ENCODE measurements at places on chromosomes 7 and 10.

- no peak for DNase-seq
These were observed 110.1 kb downstream of the ARID5B start for GRCh38 chr10:62011558-62011957.

DNA sequence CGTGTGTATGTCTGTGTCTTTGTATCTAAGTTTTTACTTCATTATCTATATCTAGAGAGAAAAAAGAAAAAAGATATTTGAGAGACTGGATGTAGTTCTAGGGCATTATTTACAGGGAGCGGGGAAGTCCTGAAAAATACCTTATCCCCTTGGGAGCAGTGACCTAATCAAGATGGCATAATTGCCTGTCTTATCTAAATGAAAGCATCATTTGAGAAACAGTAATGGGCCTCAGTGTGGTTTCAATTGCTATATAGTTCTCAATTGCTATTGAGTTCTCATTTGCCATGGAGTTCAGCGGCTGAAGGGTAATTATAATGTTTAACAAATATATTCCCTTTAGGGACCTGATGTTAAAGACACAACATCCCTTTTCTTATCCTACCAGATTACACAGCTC is 216.5 kb downstream of the PLXNA4 start:
- no peak for DNase-seq

- DNase-seq = no peak
These were observed 16.1 kb upstream of the RAB11FIP2 start for GRCh38 chr10:118062798-118063238.

DNA sequence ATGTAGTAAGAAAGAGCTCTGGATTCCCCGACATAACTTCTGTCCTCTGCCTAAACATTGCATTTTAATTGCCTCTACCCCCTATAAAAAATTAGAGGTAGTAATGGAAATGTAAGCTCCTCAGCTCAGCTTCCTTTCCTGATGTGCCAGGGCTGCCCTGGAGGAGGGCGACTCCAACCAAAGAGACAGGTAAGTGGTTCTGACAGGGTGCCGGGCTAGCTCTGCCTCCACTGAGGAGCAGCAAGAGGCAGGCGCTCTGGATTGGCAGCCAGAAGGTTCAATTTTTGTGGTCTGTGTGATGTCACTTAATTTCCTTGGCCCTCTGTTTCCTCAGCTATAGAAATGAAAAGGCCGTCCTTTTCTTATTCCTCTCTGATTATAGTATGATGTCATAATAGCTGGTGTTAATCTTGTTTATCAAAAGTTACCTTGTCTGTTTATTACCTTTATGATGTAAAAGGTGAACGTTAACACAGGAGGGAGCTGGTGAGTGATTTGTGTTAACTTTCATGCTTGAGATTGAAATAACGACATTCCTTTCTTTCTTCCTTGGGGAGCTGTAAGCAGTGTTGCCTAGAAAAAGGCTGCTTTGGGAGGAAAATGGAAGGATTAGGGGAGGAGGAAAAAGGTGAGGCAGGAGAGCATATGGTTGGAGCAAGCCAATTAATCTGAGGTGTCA is 51.8 kb downstream of the ANLN start:
- no peak for DNase-seq

- peak; percentile 60 for DNase-seq
These were observed 1.9 kb downstream of the TTYH3 start for GRCh38 chr7:2633538-2634266.

DNA sequence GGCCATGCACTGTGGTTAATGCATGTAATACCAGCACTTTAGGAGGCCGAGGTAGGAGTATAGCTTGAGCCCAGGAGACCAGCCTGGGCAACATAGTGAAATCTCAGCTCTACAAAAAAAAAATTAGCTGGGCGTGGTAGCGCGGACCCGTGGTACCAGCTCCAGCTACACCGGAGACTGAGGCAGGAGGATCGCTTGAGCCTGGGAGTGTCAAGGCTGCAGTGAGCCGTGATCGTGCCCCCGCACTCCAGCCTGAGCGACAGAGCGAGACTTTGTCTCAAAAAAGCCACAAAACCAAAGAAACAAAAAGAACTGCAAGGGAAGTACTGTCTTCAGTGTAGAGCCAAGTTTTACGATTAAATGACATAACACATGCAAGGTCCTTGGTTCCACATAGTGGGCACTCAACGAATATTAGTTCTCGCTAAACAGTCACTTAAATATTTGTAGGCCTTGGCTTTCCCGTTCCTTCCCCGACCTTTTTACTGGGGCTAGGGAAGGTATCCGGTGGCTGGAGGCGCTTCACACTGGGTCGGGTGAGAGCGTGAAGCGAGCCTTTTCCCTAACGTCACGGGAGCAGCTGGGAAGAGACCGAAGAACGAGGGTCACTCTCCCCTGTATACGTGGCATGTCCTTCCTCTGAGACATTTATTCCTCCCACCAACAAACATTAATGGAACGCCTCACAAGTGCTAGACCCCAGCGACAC is 993 bp upstream of the SND1 start:
- peak; percentile 21 for DNase-seq

DNA sequence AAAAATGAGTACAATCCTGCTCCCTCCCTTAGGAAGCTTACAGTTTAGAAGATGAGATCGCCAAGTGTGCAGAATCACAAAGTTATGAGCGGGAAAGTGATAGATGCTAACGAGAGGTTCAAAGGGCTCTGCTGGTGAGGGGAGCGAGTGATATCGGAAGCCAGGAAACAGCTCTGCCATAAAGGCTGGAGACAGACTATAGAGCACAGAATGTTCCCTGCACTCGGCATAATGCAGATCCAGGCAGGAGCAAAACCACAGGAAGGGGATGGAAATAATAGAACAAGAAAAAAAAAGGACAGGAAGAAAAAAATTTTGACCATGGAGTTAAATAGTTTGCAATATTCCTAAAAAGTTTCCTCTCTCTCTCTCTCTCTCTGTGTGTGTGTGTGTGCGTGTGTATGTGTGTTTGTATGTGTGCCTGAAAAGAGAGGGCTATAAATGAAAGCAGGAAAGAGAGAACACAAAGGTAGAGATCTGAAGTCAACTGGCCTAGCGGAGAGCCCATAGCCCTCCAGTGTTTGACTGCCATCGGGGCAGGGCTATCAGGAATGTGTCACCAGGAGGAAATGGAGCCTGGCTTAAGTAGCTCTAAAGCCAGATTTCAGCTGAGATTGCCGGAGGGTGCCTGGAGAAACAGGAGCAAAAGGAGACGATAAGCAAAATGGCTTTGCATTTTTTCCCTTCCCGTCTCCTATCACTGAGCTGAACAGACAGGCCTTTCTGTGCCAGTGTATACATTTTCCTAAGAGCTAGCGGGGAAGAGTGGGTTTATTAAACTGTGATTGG is 175.8 kb upstream of the LYZL1 start:
- DNase-seq = no peak

- peak; percentile 44 for DNase-seq
These were observed 48.3 kb upstream of the FAM171A1 start for GRCh38 chr10:15419279-15419874.

GRCh38 chr7:148701414-148701813 is 2.7 kb downstream of the CUL1 start:
- DNase-seq = no peak

GRCh38 chr7:124101173-124101768 is 68.4 kb upstream of the TMEM229A start:
- DNase-seq = peak; percentile 5

DNA sequence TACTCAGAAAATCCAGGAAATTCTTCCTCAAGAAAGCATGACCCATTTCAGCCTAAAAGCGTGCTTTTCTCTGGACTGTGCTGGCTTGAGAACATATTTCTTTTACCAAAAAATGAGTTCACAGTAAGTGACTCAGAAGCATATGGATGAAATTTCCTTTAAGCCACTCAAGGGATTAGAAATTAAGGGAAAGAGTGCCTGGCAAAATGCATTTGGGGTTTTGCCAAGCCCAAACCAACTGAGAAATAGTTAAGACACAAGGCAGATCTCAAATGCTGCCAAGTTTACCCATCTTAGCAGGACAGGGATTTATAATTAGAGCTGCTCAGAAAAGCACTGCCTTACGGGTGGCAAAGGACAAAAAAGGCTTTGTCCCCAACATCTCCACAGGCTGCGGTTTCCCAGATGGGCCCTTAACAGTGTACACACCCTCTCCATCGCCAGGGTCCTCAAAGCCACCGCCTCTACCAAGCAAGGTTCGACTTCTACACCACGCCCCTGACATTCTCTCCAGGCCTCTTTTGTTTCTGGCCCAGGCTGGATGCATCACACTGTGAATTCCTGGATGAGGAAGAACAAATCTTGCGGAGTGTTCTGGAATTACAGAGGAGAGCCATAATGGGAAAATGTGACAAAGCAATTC is 30.1 kb upstream of the CDHR3 start:
- no peak for DNase-seq

DNA sequence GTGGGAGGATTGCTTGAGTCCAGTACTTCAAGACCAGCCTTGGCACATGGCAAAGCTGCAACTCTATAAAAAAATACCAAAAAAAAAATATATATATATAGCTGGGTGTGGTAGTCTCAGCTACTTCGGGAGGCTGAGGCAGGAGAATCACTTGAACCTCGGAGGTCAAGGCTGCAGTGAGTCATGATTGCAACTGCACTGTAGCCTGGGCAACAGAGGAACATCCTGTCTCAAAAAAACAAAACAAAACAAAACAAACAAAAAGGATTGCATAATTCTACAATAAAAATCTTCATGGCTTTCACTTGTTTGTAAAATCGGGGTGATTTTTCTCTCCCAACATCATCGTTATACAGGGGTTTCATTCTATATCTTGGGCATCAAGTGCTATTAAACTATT is 35.1 kb downstream of the GUSB start:
- DNase-seq = no peak

GRCh38 chr7:135493362-135493761 is 16.5 kb downstream of the CNOT4 start:
- DNase-seq = no peak

- DNase-seq = no peak
These were observed 2.0 kb downstream of the LDB3 start for GRCh38 chr10:86670290-86670811.

- DNase-seq = peak; percentile 24
These were observed 859 bp upstream of the CH25H start for GRCh38 chr10:89207801-89208551.

GRCh38 chr10:15478429-15478828 is 107.3 kb upstream of the FAM171A1 start:
- DNase-seq = no peak

DNA sequence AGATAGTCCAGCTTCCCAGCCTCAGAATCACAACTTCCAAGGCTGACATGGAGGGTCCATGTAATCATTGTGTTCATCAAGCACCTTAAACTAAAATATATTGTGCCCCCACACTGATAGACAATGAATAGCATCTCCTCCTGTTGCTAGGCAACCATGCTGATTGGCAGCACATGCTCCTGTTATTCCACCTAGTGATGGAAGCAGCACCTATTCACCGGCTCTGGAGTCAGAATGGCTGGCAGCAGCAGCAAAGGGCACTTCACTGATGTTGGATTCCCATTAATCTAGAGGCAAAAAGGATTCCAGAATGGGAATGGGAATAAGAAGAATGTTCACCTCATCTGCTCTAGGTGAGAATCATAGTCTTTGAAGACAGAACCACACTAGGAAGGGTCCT is 55.0 kb downstream of the RELN start:
- DNase-seq = no peak

DNA sequence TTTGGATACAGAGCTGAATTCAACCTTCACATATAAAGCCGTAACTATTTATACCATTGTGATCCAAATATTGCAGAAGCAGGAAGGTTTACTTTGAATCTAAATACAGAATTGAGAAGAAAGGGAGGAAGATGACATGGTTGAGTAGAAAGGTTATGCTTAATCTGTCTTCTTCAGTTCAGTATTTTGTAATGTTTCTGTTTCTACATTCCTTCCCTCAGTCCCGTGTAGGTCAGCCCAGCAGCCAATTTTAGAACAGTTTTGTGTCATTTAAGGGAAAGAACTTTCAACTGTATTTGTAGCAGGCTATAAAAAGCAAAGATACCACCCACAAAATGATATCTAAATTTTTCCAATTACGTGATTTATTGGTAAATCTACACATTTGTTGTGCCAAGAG is 97.4 kb downstream of the CPED1 start:
- no peak for DNase-seq

GRCh38 chr7:23942032-23942431 is 232.0 kb downstream of the STK31 start:
- DNase-seq = no peak

GRCh38 chr10:60305380-60305892 is 84.2 kb downstream of the ANK3 start:
- DNase-seq = no peak

- no peak for DNase-seq
These were observed 26.5 kb upstream of the TMEM229A start for GRCh38 chr7:124059375-124059774.

Data from activated CD4-positive, alpha-beta T cell treated with anti-CD3 and anti-CD28 coated beads for 48 hours (primary cell).